ENCODE measurements at places on chromosomes 1 and 21. TPM values are rescaled to one million over a fixed set of nuclear protein-coding genes. Genes with fewer than 3 reads are reported as not detected.

Gene LAPTM5
- 327 TPM for total RNA-seq

DNA sequence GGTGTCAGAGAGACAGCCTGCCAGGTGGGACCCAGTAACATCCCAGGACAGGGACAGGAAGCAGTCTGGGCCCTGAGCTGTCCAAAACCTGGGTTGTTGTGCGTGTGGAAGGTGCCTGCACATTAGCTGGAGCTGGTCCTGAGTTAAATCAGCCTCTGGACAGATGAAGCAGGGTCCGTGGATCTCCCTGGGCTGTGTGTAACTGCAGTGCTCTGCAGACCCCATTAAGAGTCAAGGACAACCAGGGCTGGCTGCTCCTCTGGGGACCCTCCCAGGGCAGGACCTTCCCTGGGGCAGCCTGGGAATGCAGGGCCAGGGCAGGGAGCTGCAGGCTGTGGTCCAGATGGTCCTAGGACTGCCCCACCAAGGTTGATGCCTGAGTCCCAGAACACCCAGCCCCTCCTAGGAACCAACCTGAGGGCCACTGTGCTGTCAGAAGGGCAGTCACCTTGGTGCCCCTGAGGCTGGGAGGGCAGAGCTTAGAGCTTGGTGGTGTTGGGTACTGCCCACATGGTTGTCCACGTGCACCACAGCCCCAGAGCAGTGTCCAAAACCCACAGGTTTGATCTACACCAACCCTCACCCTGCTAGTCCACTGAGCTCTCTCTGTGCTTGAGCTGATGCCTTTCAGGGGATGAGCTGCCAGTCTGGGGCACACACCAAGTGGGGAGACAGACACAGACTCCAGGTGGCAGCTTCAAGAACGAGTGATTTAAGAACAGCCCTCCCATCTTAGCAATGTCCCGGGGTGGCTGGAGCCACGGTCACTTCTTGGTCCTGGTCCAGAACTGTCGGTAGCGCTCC lies 2.9 kb downstream of the MRPL55 start:
- DNase-seq, result no peak

- peak; percentile 61 for DNase-seq
Observed at GRCh38 chr1:22673486-22674409, 20.7 kb downstream of the C1QB start.

DNA sequence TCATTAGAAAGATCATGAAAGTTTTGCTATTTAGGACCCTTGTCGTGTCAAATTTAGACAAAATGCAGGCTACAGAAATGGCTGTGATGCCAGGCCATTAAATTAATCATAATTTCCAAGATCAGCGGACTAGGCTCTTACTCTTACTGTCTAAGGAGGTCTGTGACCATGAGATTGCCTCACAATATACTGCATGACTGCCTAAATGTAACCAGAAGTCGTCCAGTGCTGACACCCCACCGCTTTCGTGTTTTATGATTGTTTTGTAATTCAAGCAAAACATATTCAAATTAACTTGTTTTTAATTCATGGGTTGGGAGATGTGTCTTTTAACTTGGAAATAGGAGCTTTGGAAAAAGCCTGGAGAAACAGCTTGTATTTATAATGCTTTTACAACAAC lies 947.5 kb downstream of the BRINP3 start:
- DNase-seq, result no peak

All from omental fat pad (tissue), 4 donors.